ENCODE measurements at places on chromosomes 3 and 15.

DNA sequence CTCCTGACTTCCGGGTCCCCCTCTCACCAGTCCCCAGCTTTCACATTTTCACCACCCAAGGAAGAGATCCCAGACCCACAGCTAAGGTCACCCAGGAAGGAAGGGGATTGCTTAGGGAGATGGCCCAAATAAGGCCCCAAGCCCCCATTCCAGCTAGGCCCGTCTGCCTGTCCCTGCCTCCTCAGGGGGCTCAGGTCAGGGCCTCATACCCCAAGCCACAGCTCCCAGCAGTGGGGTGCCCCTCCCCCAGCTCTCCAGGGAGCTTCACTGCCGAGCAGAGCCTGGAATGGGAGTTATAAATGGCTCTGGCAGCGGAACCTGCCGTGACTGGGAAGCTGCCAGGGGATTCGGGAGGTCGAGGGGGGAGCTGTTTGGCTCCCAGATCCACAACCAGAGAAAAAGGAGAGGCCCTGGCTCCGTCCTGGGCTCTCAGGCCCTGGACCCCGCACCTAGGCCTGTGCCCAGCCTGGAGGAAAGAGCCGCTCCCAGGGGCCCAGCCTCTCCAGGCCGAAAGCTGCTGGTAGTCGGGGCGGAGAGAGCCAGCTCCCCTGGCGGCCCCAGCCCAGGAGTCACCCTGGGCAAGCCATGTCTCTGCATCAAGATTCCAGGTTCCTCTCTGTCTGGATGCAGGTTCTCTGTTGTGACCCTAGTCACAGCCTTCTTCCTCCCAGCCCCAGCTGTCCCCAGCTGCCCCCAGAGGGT is 550 bp downstream of the CCDC9B start:
- no peak for DNase-seq

- no peak for DNase-seq
These were observed 120.5 kb downstream of the XXYLT1 start for GRCh38 chr3:195150181-195151118.

DNA sequence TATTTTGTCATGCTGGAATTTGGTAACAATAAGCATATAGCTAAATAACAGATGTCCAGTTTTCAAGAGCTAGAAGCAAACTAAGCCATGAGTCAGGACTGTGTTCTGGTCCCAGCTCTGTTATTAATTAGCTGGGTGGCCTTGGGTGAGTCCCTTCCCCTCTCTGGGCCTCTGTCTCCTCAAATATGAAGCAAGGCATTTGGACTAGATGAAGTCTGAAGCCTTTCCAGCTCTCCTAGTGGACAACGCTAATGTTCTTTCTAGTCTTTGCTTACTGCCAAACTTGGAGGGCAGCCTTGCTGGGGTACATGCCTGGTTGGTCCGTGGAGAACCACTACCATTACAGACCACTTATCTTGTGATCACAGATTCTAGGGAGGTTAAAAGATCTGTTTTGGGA is 127.6 kb downstream of the DUT start:
- no peak for DNase-seq

DNA sequence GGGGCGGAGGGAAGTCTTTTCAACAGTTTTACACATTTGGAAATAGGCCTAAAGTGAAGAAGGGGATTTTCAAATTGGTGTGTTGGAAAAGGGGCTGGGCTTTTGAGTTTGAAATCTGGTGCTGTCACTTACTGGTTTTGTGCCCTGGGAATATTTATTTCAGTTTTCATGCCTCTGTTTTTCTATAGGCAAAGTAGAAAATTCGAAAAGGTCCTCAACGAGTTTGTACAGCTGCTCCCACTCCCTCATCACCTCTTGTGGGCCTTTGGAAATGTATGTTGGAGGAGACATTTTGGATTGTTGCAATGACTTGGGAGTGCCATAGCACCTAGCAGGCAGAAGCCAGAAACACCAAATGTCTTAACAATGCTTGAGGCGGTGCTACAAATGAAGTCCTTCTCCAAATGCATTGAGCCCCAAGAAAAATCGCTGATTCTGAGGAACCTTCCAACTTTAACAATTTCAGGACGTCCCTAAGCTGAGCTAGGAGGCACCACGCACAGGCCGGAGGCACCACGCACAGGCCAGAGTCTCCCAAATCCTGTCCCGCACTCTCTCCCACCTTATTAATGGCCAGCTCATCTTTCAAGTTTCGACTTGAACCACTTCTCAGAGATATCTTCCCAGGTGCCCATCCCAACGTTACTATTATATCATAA is 639 bp upstream of the POLR2M start:
- DNase-seq = no peak

DNA sequence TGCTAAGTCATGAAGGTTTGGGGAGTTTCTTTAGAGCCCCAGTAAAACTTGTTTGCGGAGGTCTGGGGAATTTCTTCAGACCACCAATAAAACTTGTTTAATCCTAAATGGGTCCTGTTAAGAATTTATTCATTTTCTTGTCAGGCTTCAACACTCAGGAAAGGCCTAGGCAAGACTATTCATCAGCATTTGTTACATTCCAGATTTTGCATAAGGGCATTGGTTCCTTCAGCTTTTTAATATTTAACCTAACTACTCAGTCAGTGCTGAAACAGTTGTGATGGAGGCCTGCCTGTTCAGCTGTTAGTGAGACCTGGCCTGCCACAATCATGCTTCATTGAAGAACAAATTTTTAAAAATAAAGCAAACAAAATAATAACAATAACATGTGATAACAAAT is 954.2 kb upstream of the SEMA6D start:
- no peak for DNase-seq

- DNase-seq = no peak
These were observed 7.8 kb downstream of the PAK6 start for GRCh38 chr15:40246496-40247280.

Data from GM18507 (cell line).